ENCODE measurements at places on chromosomes 6 and 20. TPM values are rescaled to one million over a fixed set of nuclear protein-coding genes. Genes with fewer than 3 reads are reported as not detected.

GRCh38 chr20:19120569-19120968, 91.9 kb upstream of the SLC24A3 start:
- no peak for DNase-seq

GRCh38 chr6:158799051-158799792, 19.9 kb downstream of the EZR start:
- no peak for DNase-seq

DNA sequence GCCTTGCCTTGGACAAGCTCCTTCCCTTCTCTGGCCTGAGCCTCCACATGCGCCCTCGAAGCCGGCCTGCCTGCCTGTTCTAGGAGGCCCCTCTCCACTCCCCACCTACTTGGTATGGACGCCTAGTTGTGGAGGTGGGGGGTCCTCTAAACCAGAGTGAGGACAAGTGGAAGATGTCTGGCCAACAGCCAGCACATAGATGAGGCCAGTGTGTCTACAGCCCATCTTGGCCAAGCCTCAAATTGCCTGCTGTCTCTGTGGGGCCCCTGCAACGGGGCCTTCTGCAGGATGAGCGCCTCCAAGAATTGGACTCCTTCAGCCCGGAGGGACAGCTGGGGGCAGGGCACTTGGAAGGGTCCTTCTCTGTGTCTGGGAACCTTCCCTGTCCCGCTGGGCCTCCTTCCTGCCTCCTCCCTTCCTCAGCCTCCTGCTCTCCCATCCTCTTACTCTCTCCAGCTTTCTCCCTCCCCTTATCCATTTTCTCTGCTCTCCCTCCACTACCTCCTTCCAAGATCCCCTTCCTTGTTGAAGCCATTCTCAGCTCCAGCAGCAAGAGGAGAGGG, 1.6 kb downstream of the MDFI start:
- DNase-seq: no peak

DNA sequence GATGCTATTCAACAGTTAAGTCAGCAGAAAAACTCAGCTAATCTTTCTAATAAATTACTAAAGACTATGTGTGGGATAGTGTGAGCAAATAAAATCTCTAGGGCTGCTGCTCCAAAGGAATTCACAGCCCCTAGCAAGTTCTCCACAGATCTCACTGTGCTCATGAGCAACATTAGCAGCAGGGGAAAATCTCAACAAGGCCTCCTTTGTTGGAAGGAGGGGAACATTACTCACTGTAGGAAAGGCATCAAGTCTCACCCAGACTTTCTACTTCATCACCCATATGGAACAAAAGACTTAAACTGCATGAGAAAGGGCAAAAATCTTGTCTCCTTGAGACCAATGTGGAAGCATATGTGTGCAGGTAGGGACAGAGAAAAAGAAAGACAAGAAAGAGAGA, 726.4 kb upstream of the SLC35B3 start:
- DNase-seq: no peak

- DNase-seq: no peak
Observed at GRCh38 chr6:7273709-7274108, 39.3 kb downstream of the SSR1 start.

DNA sequence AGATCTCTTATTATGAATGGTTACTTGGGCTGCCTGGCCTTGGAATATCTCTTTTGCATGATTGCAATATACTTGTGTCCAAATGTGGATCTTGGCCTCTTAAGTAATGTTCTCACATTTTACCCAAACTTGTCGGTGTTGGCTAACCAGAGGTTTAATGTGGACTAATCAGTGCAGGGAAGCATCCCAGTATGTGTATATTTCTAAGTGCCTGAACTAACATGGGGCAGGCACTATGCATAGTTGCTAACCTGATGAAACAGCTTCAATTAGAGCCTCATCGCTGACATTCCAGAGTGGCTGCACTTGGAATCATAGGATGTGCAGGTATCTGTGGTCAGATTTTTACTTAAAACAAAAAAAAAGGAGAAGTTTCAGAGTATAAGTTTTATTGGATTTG, 160.0 kb downstream of the PDE7B start:
- no peak for DNase-seq

- DNase-seq: no peak
Observed at GRCh38 chr6:7897461-7898192, 13.0 kb downstream of the TXNDC5 start.

- DNase-seq: no peak
Observed at GRCh38 chr6:80356545-80356944, 250.1 kb downstream of the BCKDHB start.

DNA sequence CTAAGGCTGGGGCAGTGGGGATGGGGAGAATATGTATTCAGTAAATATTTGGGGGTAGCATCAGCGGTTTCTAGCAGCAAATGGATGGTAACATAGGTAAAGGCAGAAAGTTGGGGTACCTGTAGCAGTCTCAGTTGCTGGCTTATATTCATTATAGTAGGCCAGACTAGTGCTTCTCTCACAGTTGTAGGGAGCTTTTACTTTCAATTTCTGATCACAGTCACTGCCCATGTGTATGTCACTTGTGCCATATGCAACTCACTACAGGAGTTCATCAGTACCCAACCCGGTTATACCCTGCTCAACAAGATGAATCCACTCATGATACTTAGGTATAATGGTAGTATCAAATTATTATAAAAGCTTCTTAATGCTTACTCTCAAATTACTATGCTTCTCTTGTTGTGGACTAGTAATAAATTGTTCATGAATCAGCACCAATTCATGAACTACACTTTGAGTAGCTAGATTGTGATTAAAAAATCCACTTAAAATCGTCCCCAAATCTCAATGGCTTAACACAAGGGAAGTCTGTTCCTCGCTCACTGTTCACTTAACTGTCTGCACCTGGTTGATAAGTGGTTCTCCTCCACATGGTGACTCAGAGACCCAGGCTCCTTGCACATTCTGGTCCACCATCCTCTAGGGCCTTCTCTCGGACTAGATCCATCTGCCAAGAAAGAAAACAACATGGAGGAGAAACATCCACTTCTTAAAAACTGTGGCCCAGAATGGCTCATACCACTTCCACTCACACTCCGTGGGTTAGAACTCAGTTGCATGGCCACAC, 31.3 kb upstream of the MYLIP start:
- DNase-seq: no peak

GRCh38 chr6:17469006-17469832, 75.8 kb downstream of the CAP2 start:
- DNase-seq: no peak

DNA sequence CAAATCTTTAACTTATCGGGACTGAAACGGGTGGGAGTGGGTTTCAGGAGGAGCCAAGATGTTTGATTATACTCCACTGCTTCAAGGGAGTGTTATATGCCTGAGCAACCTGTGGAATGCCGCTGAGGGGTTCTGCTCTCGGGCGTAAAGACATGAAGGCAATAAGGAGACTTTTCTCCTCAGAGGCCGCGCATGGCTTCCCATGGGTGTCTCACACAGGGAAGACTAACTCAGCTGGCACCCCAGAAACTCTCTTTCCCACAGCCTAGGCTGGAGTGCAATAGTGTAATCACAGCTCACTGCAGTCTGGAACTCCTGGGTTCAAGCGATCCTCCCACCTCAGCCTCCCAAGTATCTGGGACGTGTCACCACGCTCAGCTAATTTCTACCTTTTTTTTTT, 5.1 kb upstream of the C20orf141 start:
- DNase-seq: no peak

- peak; percentile 75 for DNase-seq
Observed at GRCh38 chr6:112016320-112016719, 37.6 kb upstream of the CCN6 start.

DNA sequence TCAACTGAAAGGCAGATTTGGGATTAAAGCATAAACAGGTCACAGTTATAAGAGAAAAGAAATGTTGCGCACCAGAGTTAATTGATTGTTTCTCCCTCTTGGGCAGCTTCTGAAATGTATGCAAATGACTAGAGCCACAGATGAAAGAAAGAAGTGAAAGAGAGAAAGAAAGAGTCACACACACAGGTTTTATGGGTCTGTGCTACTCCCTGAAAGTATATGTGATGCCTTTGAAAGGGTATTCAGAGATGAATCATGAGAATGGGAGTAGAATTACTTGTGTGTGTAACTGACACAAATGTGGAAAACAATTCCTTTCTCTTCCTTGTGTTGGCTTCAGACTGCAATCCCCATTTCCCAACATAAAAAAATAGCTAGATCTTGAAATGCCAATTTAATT, 196.9 kb downstream of the FOXA2 start:
- DNase-seq: no peak

- no peak for DNase-seq
Observed at GRCh38 chr6:113709936-113710509, 147.1 kb upstream of the MARCKS start.

GRCh38 chr20:59453759-59454560, 150.4 kb upstream of the PHACTR3 start:
- DNase-seq: no peak

DNA sequence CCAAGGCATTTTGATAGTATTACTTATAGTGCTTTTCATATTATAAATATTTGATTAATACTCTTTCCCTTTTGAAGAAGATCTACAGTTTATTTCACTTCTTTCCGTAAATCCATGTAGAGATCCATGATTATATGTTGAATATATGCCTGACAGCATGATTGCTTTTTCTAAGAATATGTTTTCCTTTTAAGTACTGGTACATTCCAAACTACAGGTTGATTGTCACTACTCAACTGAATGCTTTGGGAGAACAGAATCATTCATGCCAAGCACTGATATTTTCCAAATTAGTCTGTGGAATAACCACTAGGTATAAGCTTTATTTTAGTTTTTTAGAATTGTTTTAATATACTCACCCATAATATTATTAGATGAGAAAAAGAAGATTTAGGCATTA, 330.2 kb downstream of the BCKDHB start:
- DNase-seq: no peak

GRCh38 chr20:40291493-40292135, 397.4 kb downstream of the MAFB start:
- no peak for DNase-seq

DNA sequence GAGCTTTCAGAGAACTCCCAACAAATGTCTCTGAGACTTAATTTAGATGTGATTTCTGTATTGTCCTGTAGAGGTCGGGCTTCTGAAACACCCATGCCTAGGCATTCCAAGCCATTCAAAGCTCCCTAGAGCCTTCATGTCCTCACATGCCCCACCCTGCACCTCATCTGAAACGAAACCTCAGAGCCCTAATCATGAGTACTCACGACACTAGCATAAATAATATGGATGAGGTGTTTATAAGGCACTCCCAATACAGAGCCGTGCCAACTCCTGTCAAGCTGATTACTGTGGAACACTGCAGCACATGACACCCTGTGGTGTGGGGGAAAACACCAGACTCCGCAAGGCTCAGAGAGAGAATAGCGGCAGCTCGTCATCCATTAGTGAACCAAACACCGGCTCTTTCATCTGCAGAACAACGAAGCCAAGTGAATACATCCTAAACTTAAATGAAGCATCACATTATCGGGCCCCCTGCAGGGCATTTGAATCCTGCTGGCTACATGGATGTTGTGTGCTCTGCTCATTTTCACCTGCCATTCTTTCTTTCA, 83.8 kb downstream of the FNDC1 start:
- peak; percentile 3 for DNase-seq

DNA sequence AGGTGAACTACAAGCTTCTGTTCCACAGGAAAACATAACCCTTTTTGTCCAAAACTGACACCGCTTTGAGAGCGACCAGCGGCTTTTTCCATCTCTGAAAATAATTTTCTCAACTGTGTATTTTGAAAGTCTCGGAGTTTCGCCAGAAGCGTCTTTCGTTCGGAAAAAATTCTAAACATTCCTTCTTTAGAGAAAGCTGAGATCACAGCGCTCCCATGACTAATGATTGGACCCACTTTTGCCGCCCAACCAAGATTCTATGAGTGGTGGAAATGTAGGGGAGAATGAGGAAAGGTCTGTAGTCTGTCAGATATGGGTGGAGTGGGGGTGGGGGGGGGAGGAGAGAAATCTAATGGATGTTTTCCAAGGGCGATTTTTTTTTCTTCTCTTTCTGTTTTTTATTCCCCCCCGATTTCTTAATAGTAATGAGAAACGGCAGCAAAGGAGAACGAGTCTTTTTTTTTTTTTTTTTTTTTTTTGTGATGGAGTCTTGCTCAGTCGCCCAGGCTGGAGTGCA, 189.3 kb downstream of the TRIM27 start:
- DNase-seq: no peak

- DNase-seq: peak; percentile 47
Observed at GRCh38 chr6:149248693-149249369, 68.7 kb upstream of the TAB2 start.

DNA sequence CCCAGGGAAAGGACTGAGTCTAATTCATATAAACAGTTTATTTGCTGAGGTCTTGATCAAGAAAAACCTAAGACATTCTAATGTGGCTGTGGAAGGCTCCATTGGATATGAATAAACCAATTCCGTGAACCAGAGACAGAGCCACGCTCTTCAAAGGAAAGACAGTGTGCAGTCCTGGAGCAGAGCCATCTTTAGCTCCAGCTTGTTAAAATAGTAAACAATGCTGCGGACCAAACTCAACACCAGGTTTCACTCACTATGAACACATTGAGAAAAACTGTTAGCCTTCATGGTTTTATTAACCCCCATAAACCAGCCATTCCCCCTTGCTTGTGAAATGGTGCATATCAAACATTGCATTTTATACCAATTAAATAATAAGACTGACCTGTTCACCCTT, 61.9 kb downstream of the COL9A1 start:
- no peak for DNase-seq

- no peak for DNase-seq
Observed at GRCh38 chr6:166736634-166737033, 109.6 kb upstream of the RPS6KA2 start.

- no peak for DNase-seq
Observed at GRCh38 chr6:3250231-3250675, 8.5 kb upstream of the PSMG4 start.

- DNase-seq: peak; percentile 18
Observed at GRCh38 chr6:37783025-37783855, 36.3 kb upstream of the ZFAND3 start.

DNA sequence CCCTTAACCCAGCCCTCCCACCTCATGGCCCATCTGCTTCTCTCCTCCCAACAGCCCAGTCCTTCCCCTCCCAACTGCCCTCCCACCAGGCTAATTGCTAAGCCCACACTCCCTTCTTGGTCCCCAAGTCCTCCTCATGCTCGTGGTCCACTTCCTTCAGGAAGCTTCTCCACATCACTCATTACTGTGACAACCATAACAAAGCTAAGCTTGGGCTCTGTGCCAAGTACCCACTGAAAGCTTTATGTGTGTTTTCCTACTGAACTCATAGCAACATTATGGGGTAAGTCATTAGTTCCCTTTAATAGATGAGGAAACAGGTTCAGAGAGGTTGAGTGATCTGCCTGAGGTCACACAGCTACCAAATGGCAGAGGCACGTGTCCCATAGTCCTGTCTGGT, 16.2 kb downstream of the FRS3 start:
- DNase-seq: no peak

GRCh38 chr6:54053881-54054391, 57.3 kb upstream of the MLIP start:
- no peak for DNase-seq

- no peak for DNase-seq
Observed at GRCh38 chr6:53014063-53014462, 19.0 kb upstream of the GSTA4 start.

Gene PLEKHG1
- 4.8 TPM for total RNA-seq

Gene TFAP2D
- not detected for total RNA-seq

Gene GTPBP2
- 46.2 TPM for total RNA-seq

Gene BEND3
- 5.8 TPM for total RNA-seq

Gene SMLR1
- not detected for total RNA-seq

Gene NFATC2
- 38.3 TPM for total RNA-seq

Gene CCN2
- not detected for total RNA-seq

Gene PI3
- total RNA-seq: not detected

Gene ZBP1
- 0.11 TPM for total RNA-seq

Gene LAMP5
- total RNA-seq: not detected

Gene HLA-DQB1
- total RNA-seq: 5.3 TPM

Gene NELFCD
- 106 TPM for total RNA-seq

All from activated CD8-positive, alpha-beta T cell treated with anti-CD3 and anti-CD28 coated beads for 36 hours (primary cell).